ENCODE measurements at places on chromosomes 11 and 22.

- no peaks in the 10 kb centered on the region for H3K27me3 ChIP-seq
- H3K36me3 ChIP-seq = no peaks in the 10 kb centered on the region
Observed at GRCh38 chr22:32538521-32538920, 63.9 kb downstream of the FBXO7 start.

GRCh38 chr11:124842305-124842704, 22.9 kb upstream of the ROBO3 start:
- H3K27me3 ChIP-seq = no peaks in the 10 kb centered on the region
- H3K4me3 ChIP-seq = peak overlapping the region; percentile 62
- DNase-seq = no peak
- H3K27ac ChIP-seq = no peak overlapping the region
- no peaks in the 10 kb centered on the region for H3K36me3 ChIP-seq

GRCh38 chr11:64990222-64990923, 6.4 kb downstream of the BATF2 start:
- DNase-seq = no peak
- no peak overlapping the region for H3K4me3 ChIP-seq
- H3K27ac ChIP-seq = no peak overlapping the region
- H3K27me3 ChIP-seq = no peaks in the 10 kb centered on the region

- H3K27ac ChIP-seq = no peak within 1 kb of the TSS
- H3K27me3 ChIP-seq = peaks cover 3% of the 10 kb centered on the region
- peak; percentile 43 for DNase-seq
- peaks cover 58% of the 10 kb centered on the region for H3K4me1 ChIP-seq
Observed at GRCh38 chr11:44950625-44951476, at the start of gene TP53I11. Gene TP53I11 (minus strand): TSS chr11:44950883. CDS start chr11:44938335, 12,548 bp downstream.

GRCh38 chr11:8699903-8700302, 17.3 kb downstream of the RPL27A start:
- peak; percentile 44 for DNase-seq
- no peaks in the 10 kb centered on the region for H3K27me3 ChIP-seq
- H3K36me3 ChIP-seq = peaks cover 29% of the 10 kb centered on the region

- no peak for DNase-seq
- peaks cover 5% of the 10 kb centered on the region for H3K27me3 ChIP-seq
- no peak overlapping the region for H3K27ac ChIP-seq
- H3K4me1 ChIP-seq = no peaks in the 10 kb centered on the region
Observed at GRCh38 chr11:20277014-20277413, 86.5 kb upstream of the HTATIP2 start.

- peak within 1 kb of the TSS; percentile 78 for H3K4me3 ChIP-seq
- no peaks in the 10 kb centered on the region for H3K36me3 ChIP-seq
- H3K27ac ChIP-seq = no peak within 1 kb of the TSS
- peaks cover 69% of the 10 kb centered on the region for H3K4me1 ChIP-seq
- peaks cover 100% of the 10 kb centered on the region for H3K27me3 ChIP-seq
- peak; percentile 75 for DNase-seq
Observed at GRCh38 chr11:31810779-31811647, at the start of gene PAX6. Gene PAX6 (minus strand): TSS chr11:31811322. CDS start chr11:31806411, 4,911 bp downstream.

GRCh38 chr22:39496131-39496838, 5.8 kb upstream of the MIEF1 start:
- H3K27me3 ChIP-seq = peaks cover 67% of the 10 kb centered on the region
- peaks cover 2% of the 10 kb centered on the region for H3K4me1 ChIP-seq
- no peak overlapping the region for H3K4me3 ChIP-seq
- no peaks in the 10 kb centered on the region for H3K36me3 ChIP-seq
- DNase-seq = peak; percentile 75

- H3K27me3 ChIP-seq = no peaks in the 10 kb centered on the region
- no peak for DNase-seq
- H3K4me1 ChIP-seq = peaks cover 8% of the 10 kb centered on the region
- H3K36me3 ChIP-seq = no peaks in the 10 kb centered on the region
Observed at GRCh38 chr22:40444178-40444831, 73.9 kb downstream of the SGSM3 start.

- peaks cover 7% of the 10 kb centered on the region for H3K4me1 ChIP-seq
- H3K27me3 ChIP-seq = no peaks in the 10 kb centered on the region
- H3K36me3 ChIP-seq = no peaks in the 10 kb centered on the region
- H3K27ac ChIP-seq = no peak overlapping the region
- no peak for DNase-seq
Observed at GRCh38 chr11:133699071-133699470, 146.2 kb downstream of the SPATA19 start.

DNA sequence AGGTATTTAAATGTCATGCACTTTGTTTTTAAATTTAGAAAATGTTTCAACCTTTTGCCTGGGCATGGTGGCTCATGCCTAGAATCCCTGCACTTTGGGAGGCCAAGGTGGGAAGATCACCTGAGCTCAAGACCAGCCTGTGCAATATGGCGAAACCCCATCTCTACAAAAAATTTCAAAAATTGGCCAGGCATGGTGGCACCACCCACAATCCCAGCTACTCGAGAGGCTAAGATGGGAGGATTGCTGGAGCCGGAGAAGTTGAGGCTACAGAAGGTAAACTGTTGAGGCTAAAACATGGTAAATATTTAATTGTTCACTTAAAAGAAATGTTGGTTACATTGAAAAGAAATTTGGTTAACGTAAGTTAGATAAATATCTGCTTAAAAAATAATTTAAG, 108.4 kb upstream of the IGLL5 start:
- H3K4me1 ChIP-seq = no peaks in the 10 kb centered on the region
- no peak overlapping the region for H3K4me3 ChIP-seq
- H3K27ac ChIP-seq = no peak overlapping the region
- DNase-seq = no peak

- H3K4me1 ChIP-seq = peaks cover 5% of the 10 kb centered on the region
- H3K27me3 ChIP-seq = peaks cover 10% of the 10 kb centered on the region
- H3K27ac ChIP-seq = no peak overlapping the region
- H3K4me3 ChIP-seq = no peak overlapping the region
- DNase-seq = no peak
Observed at GRCh38 chr22:49297286-49297870, 530.3 kb downstream of the BRD1 start.

DNA sequence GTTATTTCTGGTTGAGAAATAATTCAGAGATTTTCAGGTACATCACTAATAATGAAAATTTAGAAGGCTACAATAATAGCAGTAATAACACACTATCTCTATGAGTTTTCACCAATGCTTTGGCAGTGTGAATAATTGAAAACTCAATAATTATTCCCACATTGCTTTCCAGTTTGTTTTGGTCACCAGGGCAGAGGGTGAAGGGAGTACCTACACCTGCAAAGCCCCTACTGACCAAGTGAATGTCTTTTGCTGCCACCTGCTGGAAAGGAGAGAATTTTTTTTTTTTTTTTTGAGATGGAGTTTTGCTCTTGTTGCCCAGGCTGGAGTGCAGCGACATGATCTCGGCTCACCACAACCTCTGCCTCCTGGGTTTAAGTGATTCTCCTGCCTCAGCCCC, 3.2 kb downstream of the NELL1 start:
- DNase-seq = no peak
- H3K27ac ChIP-seq = no peak overlapping the region
- peaks cover 37% of the 10 kb centered on the region for H3K4me1 ChIP-seq
- H3K27me3 ChIP-seq = peaks cover 52% of the 10 kb centered on the region

DNA sequence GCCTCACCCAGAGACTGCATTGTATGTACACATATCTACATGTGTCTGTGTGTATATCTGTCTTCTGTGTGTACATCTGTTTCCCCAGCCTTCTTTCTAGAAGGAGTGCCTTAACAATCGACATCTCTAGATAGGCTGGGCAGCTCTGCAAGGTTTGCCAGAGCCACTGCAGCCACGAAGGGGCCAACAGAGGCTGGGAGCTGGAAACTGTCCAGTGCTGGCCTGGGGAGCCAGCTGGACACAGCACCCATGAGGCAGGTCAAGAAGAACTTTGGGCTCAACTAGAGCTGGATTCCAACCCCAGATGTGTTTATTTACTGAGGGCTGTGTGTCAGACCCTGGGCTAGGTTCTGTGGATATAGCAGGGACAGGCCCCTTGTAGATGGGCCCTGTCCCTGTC, 3.3 kb downstream of the SGSM1 start:
- peaks cover 13% of the 10 kb centered on the region for H3K4me1 ChIP-seq
- H3K36me3 ChIP-seq = peaks cover 3% of the 10 kb centered on the region
- H3K4me3 ChIP-seq = no peak overlapping the region
- H3K27me3 ChIP-seq = no peaks in the 10 kb centered on the region
- no peak for DNase-seq
- H3K27ac ChIP-seq = no peak overlapping the region

DNA sequence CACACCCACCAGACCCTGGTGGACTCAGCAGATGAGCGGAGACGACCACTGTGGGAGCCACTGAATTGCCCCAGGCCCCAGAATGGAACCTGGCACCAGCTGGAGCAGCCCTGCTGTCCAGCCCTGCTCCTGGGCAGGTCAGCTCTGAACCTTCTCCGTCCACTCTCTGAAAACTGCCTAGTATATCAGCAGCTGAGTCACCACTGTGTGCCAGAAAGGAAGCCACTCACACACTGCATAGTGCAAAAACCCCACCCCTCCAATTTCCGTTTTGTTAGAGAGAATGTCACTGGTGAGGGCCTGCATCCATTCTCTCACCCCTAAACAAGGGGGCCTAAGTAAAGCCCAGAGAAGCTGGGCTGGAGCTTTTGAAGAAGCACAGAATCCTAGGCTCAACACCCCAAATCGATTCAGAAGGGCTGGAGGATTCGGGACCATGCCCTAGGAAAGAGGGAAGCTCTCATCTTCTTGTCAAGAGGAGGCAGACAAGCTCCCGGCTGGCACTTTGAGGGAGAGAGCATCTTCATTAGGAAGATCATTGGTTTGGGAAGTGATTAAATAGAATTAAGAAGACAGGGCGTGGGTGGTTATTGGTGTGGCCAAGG, 44.5 kb downstream of the GALNT18 start:
- no peaks in the 10 kb centered on the region for H3K27me3 ChIP-seq
- H3K27ac ChIP-seq = no peak overlapping the region
- H3K4me3 ChIP-seq = no peak overlapping the region
- no peaks in the 10 kb centered on the region for H3K36me3 ChIP-seq
- DNase-seq = no peak
